ENCODE measurements at places on chromosomes 16 and 17.

DNA sequence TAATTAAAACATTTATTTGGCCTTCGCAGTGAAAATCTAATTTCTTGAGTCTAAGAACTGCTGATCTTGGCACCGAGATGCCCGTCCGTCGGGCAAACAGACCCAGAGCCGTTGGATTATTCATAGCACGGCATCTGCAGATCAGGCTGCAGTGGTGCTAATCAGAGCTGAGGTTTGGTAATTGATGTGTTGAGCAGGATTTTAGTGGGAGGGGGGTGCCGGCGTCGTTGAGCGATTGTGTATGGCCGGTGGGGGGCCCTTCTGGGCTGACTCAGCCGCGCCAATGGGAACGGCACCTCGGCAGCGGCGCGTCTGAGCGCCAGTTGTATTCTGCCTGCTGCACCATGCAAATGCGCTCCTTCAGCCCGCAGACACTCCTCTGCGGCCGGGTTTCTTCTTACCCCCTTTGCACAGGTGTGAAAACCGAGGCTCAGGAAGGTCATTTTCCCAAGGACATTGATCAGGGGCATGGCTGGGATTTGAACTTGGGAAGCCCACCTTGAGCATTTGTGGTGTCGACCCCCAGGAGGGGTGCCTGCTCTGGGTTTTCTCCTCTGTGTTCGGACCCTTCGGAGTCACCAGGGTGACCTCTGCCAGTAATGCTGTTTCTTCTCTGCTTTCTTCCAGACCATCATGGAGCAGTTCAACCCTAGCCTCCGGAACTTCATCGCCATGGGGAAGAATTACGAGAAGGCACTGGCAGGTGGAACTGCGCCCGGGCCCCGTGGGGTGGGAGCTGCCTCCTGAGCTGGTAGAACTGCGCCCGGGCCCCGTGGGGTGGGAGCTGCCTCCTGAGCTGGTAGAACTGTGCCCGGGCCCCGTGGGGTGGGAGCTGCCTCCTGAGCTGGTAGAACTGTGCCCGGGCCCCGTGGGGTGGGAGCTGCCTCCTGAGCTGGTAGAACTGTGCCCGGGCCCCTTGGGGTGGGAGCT is 18.4 kb downstream of the BAIAP2 start:
- no peak for DNase-seq

DNA sequence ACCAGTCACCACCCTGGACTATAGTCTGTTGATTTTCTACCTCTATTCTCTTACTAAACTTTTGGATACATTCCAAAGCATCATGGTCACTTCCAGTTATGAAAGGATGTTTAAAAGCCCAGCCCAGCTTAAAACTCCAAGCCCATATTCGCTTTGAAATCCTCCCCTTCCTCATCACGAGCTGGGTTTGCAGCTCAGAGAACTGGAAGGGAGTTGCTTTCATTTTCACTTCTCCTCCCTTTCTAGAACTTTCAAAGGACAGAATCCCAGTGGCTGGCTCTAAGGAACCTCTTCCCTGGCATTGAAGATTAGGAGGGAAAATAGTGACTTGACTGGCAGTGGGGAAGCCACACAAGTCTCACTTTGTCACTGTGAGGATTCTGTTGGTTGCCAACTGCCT is 100.1 kb upstream of the DYNLRB2 start:
- DNase-seq, result peak; percentile 4

DNA sequence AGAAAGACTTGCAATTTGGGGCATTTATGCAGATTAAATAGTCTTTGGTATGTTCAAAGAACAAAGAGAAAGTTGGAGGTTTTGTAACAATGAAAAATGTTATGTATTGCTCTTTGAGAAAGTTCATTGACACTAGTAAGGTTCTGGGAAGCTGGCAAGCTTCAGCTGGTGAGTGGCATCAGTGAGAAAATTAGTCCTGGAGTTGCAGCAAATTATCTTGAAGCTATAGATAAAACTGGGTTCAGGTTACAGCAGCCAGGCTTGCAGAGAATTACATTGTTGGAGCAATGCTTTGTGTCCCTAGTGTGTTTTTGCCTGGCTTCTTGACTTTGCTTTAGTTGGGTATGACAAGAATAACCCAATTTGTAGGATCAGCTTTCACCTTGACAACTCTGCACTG is 221.2 kb downstream of the CDH13 start:
- DNase-seq, result no peak

GRCh38 chr17:40697297-40697696 is 6.3 kb downstream of the KRT24 start:
- DNase-seq, result no peak

GRCh38 chr16:11564046-11564926 is 22.4 kb downstream of the LITAF start:
- no peak for DNase-seq

- no peak for DNase-seq
Observed at GRCh38 chr16:57661936-57662906, 5.9 kb upstream of the ADGRG3 start.

DNA sequence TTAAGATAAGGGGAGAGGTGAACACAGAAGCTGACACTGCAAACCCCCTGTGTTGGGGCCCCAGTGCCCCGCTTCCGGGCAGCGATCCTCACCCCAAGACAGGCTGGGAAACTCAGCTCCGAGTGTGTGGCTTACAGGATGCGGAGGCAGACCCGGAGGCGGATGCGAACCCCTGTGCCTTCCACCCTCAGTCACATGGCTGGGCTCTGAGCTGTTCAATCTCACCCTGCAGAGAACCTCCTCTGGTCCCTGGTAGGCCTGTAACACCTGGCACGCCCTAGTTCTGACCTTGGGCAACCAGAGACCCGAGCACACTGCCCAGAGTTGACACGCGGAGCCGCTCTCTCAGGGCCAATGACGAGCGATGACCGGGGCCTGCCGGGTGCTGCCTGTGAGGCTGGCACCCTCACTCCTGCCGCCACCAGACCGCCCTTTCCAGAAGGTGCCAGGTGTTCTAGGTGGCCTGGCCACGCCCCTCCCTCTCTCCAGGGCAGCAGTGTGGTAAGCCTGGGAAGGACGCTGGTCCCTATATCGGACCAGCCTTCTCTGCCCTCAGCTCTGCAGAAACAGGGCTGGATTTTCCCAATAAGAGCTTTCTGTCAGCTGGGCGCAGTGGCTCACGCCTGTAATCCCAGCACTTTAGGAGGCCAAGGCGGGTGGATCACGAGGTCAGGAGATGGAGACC is 23.3 kb downstream of the MEAK7 start:
- DNase-seq, result no peak

GRCh38 chr16:84246679-84247077 is 6.9 kb upstream of the KCNG4 start:
- no peak for DNase-seq

- no peak for DNase-seq
Observed at GRCh38 chr17:44754276-44754675, 4.5 kb upstream of the ADAM11 start.

- no peak for DNase-seq
Observed at GRCh38 chr16:5891296-5891695, 793.7 kb upstream of the EEF2KMT start.

DNA sequence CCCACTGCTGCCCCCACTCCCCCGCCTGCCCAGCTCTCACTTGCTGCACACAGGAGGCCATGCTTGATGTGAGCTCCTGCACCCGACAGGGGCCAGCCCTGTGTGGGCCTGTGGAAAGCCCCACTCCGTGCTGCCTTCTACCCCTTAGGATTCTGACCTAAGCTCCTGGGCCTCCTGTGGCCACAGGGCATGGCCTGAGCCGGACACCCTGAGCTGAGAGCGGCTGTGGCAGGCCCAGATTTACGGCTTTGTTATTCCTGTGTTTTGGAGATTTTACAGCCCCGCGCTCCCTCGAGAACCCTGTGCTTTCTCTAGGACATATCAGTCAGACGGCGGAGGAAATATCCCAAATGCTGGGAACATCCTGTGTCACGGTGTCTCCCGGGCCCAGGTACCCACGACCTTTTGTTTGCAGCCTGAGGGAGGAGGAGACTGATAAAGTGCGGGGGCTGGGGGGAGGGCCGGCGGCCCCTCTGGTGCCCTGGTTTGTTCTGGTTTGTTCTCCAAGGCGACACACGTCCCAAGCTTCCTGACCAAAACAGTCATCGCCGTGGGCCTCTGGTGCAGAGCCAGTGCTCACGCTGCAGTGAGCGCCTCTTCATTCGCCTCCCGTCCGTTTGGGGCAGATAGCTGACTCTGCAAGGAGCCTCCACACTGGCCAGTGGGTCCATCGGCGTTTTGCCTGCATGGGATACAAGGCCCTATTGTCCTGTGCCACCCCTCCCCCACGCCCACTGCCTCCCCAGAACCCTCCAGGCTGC is 363.4 kb downstream of the C16orf95 start:
- DNase-seq, result no peak

- no peak for DNase-seq
Observed at GRCh38 chr16:72740347-72740746, 307.6 kb downstream of the ZFHX3 start.

GRCh38 chr17:601244-601925 is 113.3 kb downstream of the VPS53 start:
- no peak for DNase-seq

DNA sequence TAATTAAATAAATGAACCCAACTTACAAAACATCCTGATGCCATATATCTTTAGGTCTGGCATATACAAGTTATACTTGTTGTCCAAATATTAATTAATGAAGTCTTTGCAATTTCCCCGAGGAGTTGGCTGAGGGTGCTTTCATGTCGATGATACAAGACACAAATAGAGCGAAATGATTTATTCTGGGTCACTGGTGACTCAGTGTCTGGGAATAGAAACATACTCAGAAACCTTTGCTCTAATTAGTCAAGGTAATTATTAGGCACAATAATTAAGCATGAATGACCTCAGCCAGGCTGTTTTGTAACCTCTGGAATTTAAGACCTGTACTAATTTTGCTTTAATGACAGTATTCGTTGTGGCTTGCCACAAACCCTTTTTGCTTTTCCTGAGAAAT is 37.0 kb upstream of the HAPSTR1 start:
- DNase-seq, result no peak

GRCh38 chr17:62206550-62206949 is 141.5 kb upstream of the MED13 start:
- DNase-seq, result no peak

- peak; percentile 94 for DNase-seq
Observed at GRCh38 chr17:42475835-42476234, 17.2 kb downstream of the ATP6V0A1 start.

DNA sequence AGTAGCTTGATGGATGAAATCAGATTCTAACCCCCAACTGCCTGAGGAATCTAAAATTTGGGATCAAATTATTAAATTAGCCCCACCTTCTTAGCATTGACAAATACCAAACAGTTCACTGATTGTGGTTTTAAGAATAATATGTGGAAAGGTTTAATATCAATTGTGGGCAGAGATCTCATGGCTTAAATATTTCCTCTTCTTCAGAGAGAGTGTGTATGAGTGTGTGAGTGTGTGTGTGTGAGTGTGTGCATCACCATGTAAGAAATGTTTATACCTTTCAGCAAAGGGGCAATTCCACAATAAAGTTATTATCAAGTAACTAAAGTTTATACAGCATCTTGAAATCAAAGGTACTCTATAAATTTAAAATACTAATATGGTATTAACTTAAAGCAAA is 3.2 kb downstream of the SMURF2 start:
- no peak for DNase-seq

GRCh38 chr17:17924857-17925250 is 47.3 kb downstream of the TOM1L2 start:
- peak; percentile 19 for DNase-seq

GRCh38 chr17:41363881-41364280 is 5.7 kb downstream of the KRT33B start:
- DNase-seq, result no peak

DNA sequence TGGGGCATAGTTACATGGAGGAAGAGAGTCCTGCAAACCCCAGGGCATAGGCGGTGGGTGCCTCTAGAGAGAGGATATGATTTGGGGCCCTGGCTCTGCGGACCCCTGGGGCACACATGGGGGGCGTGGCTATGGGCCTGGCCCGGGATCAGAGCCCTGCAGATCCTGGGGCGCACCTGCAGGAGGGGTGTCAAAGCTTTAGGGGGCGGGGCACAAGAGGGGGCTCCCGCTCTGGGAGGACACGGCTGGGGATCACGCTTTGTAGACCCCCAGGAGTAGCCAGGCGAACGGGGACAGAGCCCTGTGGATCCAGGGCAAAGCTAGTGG is 497 bp downstream of the BCL7C start:
- DNase-seq, result no peak

GRCh38 chr17:17398188-17398942 is 78.4 kb upstream of the MED9 start:
- no peak for DNase-seq

DNA sequence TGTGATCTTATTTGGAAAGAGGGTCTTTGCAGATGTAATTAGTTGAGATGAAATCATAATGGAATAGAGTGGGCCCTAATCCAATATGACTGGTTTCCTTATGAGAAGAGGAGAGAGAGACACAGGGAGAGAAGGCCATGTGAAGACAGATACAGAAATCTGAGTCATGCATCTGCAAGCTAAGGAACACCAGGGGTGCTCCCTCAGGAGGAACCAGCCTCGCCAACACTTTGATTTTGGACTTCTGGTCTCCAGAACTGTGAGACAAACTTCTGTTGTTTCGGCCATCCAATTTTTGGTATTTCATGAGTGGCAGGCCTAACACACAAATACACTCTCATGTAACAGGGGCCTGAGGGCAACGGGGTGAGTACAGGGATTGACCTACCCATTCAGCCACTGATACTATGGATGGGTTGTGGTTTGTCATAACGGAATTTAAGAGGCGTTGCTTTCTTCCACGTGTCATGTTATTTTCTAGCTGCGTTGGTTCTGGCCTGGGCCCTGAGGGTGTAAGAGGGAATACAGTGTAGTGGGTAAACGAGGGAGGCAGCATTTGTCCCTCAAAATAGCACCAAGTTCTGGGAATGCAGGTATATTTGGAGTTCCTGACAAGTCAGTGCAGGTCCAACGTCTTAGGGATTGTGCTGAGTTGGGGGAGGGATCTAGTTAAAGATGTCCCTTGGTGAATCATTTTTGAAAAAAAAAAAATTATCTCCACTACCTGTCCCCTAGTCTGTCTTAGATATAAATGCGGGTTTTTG is 17.7 kb downstream of the PLCG2 start:
- peak; percentile 37 for DNase-seq
